NCI-H146 (cell line): ENCODE measurements at places on chromosomes 4 and X.

DNA sequence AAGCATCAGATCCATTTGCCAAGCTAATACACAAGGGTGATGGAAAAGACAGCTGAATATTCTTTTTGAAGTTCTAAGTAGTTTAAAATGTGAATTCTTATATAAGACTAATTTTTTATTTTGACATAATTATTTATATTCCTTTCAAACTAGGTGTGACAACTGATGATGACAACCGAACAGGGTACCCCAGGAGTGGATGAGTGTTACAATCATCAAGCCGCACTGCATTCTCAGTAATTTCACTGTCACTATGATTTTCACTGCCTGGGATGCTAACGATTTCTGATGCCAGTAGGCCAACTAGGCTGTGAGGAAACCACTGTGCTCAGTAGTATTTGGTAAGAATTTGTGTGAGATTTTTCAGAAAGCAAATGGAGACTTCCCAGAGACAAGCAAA lies 317.5 kb downstream of the ARAP2 start:
- no peak for DNase-seq

- DNase-seq, result no peak
Measured at GRCh38 chr4:74408639-74409038, 36.3 kb upstream of the AREG start.

DNA sequence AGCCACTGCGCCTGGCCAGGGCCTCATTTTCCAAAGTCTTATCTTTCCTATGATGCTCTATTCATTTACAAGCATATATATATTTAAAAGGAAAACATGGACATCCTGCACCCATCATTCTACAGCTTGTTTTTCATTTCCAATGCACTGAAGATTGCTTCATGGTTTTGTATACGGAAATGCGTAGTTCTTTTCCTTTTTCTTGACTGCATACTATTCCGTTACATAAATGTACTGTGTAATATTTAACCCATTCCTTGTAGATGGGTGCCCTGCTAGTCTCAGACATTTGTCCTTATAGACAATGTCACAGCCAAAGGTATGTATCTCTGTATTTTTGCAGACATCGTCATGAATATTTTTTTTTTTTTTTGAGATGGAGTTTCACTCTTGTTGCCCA lies 257.0 kb downstream of the ASMT start:
- DNase-seq, result no peak

DNA sequence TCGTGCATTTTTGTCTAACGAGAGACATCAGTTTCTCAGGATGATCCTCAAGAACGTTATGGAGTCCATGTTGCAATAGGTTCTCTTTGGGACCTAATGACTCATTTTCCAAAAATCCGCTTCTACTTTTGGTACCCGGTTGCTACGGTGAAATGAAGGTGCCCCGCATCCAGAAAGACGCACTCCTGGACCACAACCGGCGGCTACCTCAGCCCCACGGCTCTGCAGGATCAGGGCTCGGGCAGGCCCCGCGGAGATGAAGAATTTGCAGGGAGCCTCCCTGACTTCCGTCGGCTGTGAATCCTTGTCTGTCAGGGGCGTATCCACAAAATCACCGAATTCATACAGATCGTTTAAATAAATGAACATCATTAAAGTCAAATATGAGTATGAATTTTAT lies 15.6 kb downstream of the GTPBP6 start:
- DNase-seq, result no peak

DNA sequence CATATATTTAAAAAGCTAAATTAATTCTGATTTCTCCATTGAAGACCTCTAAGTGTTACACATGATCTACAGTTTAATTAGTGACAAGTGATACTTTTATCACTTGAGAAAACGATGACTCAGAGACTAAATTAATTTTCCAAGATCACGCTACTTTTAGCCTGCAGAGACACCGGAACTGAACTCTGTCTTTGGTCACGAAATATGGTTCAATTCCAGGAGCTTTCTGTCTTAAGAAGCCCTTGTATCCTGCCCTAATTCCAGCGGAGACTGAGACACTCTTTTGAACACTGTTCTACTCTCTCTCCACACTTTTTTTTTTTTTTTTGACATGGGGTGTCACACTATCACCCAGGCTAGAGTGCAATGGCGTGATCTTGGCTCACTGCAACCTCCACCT lies 63.6 kb downstream of the IRF2 start:
- no peak for DNase-seq

- DNase-seq, result no peak
Measured at GRCh38 chr4:30770049-30770549, 49.9 kb downstream of the PCDH7 start.

GRCh38 chr4:105437637-105438036 lies 36.2 kb downstream of the PPA2 start:
- DNase-seq, result no peak

GRCh38 chr4:139050446-139050845 lies 34.9 kb downstream of the NOCT start:
- no peak for DNase-seq

DNA sequence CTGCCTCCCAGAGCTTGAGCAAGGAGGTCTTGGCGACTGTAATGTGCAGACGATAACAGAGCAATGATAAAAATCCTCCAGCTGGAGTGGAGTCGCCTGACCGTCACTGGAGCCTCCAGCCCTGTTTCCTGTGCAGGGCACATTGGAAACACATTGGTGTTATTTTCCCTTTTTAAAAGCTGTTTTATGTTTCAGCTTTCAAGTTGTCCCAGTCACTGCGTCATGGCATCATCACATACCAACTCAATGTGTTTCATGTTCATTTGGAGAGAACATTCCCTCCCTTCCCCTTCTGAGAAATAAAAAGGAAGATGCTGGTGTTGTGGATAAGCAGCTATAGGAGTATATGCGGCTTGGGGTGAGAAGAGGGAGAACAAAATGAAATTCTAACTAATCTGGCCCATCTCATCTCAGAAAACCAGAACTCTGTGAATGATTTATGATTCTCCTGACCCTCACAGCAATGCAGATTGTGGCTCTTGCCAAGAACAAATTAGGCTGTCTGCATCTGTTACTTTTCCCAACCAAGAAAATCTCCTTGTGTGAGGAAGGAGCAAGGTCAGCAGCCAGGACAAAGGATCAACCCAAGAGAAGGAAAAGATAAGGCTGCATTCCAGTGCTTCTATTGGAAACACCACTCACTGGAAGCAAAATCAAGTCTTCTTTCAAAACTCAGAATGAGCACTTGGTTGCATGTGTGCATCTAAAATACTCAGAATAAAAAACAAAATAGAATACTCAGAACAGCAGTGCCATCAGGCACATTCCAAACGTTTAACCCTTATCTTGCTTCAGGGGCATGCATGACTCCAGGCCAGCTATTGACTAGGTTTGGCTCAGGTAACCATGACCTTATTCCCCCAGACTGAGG lies 134.4 kb downstream of the RASL11B start:
- no peak for DNase-seq

- DNase-seq, result no peak
Measured at GRCh38 chrX:53332204-53332603, 50.8 kb upstream of the IQSEC2 start.

- DNase-seq, result no peak
Measured at GRCh38 chr4:7430368-7430964, 4.3 kb downstream of the PSAPL1 start.

- no peak for DNase-seq
Measured at GRCh38 chrX:87663421-87663820, 145.8 kb downstream of the KLHL4 start.

DNA sequence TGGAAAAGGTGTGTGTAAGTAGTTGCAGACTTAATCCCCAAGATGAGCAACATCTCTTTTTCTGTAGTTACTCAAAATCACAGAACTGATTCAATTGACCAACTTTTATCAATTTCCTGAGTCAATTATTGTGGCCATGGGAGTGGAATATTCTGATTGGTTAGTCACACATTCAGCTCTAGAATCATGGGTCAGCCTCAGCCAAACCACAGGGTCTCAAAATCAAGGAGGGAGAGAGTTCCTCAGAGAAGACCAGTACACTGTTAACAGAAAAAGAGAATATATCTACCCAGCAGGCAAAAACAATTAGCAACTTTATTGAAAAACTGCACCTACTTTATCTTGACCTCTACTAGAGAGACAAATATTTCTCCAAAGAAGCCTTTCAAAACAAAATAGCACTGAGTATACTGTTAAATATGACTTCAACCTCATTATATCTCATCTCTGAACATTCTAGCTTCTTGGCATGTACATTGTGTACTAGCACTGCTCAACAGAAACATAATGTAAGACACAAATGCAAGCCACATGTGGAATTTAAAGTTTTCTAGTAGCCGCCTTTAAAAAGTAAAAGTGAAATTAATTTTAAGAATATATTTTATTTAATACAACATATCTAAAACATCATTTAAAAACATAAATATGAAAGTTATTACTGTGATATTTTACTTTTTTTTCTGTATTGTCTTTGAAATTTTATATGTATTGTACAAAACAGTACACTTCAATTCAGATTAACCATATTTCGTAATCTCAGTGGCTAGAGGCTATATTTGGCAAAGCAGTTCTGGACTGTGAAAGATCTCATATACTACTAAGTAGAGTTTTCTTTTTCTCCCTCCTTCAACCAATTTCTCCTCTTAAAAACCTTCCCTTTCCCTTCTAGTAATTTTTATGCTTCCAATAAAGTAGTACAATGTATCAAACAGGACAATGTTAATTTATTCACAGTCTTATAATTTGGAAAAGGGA lies 11.8 kb upstream of the LCORL start:
- DNase-seq, result no peak

GRCh38 chr4:185108669-185109068 lies 34.4 kb upstream of the SLC25A4 start:
- DNase-seq, result no peak

- DNase-seq, result no peak
Measured at GRCh38 chr4:181676546-181676945, 566.7 kb upstream of the TENM3 start.

DNA sequence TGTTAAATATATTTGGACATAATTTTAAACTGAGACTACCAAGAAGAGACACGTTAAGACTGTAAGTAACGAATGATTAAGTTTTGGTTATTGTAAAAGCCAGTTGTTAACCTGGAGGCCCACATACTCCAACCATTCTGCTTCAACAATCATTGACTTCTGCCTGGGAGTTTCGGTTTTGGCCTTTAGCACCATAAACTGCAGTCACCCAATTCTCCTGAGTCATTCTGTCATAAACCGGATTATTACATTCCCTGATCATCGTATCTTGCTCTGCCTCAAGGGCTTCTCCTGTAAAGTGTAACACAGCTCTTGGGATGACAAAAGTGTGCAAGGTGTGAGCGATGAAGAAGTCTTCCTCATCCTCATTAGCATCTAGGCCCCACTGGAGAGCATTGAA lies 46.9 kb upstream of the PABPC1L2A start:
- DNase-seq, result no peak
